ENCODE measurements at places on chromosomes 1 and 21. TPM values are rescaled to one million over a fixed set of nuclear protein-coding genes. Genes with fewer than 3 reads are reported as not detected.

Gene TSSK3
- total RNA-seq: not detected

DNA sequence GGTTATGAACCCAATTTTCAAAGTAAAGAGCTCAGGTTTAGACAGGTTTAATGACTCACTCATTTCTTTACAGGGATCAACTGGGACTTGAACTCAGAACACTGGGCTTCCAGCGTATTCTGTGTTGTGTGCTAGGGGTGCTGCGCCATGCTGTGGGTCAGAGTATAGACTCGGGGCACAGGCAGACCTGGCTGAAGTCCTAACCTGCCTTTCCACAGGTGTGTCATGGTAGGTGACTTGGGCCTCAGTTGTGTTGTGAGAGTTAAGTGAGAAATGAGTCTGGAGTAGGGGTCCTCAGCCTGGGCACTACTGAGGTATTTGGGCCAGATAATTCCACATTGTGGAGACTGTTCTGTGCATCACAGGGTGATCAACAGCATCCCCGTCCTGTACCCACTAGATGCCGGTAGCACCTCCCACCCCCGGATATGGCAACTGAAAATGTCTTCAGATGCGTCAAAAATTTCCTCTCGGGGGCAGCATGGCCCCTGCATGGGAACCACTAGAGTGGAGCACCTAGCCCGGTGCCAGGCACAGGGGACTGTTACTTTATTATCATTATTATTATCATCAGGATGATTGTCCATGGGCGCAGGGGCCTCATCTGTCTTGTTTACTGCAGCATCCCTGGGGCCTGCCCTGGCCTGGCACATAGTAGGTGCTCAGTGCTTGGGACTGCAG is 575.5 kb downstream of the PTPRU start:
- no peak for ATAC-seq

DNA sequence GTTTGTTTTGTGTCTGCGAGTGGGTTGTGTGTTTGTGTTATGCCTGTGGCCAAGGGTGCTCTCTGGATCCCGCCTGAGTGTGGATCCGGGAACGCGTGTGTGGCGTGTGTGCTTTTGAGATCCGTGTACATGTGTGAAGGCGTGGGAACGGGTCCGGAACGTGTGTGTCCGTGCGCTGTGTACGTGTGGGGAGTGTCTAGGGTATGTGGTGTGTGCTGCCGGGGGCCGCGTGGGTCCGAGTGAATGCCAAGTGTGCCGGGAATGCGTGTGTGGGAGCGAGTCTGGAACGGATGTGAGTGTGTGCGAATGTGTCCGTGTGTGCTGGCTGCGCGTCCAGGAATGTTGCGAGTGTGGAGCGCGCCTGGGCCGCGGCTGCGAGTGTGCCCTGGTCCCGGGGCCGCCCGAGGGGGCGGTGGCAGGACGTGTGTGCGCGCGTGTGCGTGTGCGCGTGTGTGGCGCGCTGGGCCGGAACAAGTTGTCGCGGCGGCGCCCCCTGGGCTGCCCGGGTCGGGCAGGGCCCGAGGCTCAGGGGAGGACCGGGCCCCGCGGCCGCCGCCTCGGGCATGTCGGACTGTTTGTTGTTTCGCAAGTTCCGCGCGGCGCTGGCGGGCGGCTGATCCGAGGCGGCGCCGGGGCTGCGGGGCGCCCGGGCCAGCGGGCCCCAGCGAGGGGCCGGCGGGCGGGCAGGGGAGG is 953 bp downstream of the PTPRU start:
- ATAC-seq: peak; percentile 52

- no peak for ATAC-seq
Observed at GRCh38 chr1:29802181-29803068, 566.1 kb downstream of the PTPRU start.

Gene HEYL
- 3.0 TPM for total RNA-seq

DNA sequence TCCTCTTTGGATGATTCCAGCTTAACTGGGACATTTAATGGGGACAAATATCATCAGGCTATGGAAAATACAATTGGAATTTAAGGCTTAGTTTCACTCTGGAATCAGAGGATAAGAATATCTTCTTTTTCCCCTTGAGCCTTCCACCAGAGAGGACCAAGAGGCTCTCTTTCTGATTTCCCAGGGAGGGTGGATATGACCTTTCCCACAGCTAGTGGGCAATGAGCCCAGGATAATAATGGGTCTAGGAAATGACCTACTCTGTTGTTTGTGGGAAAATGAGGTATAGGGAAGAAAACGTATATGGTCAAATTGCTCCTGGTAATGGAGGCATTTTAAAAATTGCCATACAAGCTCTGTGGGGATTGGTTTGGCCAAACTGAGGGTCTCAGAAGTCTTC is 1.9 kb downstream of the OR6Y1 start:
- no peak for ATAC-seq

Gene NEGR1
- 46.0 TPM for total RNA-seq

GRCh38 chr1:243620096-243620495 is 229.9 kb downstream of the AKT3 start:
- no peak for ATAC-seq

All from gastroesophageal sphincter (tissue), 4 donors.